GOT3 (cell line): ENCODE measurements at places on chromosomes 6 and 20.

DNA sequence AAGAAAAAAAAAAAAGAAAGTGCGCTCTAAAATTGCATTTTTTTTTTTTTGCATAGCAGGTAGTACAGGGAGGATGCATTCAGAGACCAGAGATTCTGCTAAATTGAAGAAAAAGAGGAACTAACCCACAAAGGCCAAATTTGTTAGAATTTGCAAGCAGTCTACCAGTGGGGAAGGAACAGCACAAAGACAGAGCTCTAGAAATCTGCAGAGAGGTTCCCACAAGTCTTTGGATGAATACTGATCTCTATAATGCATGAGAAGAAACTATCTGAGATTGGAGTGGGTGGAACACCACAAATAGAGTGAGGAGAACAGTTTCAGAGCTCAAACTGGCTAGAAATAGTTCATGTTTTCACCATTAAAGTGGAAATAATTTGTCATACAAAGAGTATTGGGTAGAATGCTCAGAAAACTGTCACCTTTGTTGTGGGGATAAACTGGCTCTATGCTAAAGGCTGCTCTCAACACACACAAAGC lies 79.6 kb upstream of the AHI1 start:
- DNase-seq, result no peak

- no peak for DNase-seq
Observed at GRCh38 chr6:36594816-36595643, 868 bp downstream of the SRSF3 start.

DNA sequence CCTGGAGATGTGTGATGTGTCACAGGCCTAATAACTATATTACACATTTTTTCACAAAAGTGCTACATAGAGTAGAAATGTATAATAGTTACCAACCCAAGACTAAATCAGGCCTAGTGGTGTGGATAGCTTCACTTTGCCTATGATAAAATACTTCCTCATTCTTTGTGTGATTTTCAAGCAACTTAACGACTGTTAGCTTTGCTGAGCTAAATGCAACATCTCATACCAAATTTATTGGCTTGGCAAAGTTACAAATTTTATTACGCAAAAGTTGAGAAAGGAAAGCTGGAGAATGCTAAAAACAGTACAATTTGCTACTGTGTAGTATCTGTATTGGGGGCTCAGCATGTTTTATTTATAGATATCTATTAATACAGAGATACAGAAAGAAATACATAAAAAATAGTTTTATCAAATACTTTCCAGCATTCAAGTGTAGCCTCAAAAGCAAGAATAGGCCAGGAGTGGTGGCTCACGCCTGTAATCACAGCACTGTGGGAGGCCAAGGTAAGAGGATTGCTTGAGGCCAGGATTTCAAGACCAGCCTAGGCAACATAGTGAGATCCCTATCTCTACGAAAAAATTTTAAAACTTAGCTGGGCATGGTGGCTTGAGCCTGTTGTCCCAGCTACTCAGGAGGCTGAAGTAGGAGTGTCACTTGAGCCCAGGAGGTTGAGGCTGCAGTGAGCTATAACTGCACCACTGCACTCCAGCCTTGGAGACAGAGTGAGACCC lies 3.6 kb upstream of the EDN1 start:
- no peak for DNase-seq

DNA sequence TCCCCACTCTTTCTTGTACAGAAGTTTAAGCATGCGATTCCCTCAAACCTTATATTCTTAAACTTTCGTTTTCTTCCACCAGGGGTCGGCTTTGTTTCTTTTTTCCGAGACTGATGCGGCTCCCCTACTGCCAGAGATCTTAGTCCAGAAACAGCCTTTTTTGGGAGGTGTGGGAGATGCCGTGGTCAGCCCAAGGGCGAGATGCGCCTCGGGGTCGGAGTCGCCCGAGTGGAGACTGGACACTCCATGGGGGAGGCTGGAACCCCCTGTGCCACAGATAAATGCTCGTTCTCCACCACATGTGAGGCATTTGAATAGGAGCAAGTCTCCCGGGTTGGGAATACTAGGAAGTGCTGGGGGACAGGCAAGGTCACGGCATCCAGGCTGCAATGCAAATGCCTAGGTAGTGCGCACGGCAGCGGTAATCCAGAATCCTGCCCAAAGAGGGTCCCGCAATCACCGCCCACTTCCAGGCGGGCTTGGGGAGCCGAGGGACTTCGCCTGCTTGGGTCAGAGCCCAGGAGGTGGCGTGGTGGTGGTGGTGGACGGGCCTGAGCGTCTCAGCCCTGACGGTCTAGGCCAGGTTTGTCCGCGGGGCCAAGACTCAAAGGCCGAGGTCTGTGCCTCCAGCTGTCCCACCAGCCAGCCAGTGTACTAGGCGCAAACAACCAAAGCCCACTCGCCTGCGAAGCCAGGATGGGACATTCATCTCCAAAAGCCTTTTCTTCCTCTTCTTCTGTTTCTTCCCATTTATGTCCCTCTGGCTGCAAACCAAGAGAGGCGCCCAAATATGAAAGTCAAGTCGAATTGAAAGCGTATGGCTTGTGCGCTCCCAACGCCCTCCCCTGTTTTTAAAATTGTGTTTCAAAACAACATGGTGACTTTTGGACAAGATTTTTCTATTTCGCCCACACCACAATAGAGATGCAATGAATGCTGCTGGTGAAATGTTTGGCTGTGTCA lies 39.3 kb upstream of the OSTM1 start:
- DNase-seq, result no peak

DNA sequence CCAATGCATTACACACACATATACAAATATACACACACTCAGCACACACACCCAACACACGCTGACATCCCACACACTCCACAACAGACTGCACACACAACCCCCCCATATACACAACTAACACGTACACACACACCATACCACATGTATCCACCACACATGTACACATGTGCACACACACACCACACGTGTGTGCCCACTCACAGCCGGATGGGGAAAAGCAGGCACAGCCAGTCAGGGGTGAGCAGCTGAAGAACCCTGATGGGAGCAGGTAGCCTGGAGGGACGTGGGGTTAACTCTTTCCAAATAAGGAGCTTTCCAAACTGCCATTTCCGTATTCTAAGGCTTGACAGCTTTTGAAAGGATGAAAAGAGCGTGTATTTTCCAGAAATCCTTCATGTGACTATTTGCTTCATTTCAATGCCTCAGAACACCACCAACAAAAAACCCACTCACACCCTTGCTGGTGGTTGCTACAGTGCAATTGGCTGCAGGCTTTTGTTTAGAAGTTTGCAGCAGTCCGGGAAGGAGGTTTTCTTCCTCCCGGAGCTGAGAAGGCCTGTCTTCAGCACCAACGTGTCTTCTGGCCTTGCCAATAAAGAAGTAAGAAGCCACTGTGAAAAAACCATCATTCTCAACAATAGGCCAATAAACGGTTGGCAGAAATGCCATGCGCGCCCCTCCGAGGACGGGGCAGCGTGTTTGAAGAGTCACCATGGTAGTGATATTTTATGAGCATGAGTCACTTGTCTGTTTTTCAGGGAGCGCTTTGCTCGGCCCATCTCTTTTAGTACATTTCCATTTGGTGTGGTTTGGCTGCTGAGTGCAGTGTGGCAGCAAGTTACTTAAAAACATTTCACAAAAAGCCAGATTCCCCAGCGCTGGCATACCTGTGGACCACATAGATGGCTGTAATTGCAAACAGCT lies 131.3 kb upstream of the GMDS start:
- no peak for DNase-seq

GRCh38 chr6:38703949-38704590 lies 1.1 kb upstream of the GLO1 start:
- no peak for DNase-seq
